ENCODE measurements at places on chromosomes 3 and 15. TPM values are rescaled to one million over a fixed set of nuclear protein-coding genes. Genes with fewer than 3 reads are reported as not detected.

The ECE2 gene
- not detected for total RNA-seq

The STAB1 gene
- total RNA-seq = 0.63 TPM

The NFKBIZ gene
- total RNA-seq = 20.2 TPM

GRCh38 chr3:137204409-137204808 lies 246.6 kb downstream of the IL20RB start:
- no peak for DNase-seq

GRCh38 chr3:73498764-73499622 lies 125.7 kb downstream of the PDZRN3 start:
- no peak for DNase-seq

DNA sequence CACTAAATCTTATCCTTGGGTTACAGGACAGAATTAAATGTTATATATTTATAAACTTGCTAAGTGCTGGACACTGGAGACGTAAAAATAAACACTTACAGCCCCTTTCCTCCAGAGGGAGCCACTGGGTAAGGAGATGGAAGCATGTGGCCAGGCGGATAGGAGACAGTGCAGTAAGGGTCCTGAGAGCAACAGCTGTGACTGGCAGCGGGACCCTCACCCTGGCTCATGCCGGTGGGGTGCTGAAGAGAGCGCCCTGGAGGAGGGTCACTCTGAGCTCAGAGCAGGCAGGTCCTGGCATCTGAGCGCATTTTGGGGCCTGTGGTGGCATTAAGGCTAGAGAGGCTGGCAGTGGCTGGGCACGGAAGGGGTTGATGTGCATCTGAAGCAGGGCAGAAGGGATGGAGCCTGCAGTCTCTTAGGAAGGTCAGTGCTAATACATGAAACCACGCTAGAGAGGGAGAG lies 16.0 kb downstream of the SEC61A1 start:
- peak; percentile 69 for DNase-seq

DNA sequence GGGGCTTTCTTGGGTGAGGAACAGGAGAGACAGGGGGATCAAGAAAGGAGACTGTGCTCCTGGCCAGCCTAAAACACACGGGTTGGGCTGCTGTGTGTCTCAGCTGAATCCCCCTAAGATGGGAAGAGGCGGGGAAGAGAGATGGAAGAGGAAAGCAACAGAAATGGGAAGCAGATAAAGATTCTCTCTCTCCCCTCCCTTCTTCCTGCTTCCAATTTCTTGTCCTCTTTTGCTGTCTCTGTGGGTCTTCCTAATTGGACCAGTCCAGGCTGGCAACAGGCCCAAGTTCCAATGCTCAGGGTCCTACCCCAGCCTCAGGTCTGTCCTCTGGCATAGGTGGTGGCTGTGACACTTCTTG lies 7.1 kb downstream of the ISLR2 start:
- DNase-seq = no peak

- DNase-seq = no peak
These were observed 108.5 kb upstream of the CMC1 start for GRCh38 chr3:28132941-28133340.

DNA sequence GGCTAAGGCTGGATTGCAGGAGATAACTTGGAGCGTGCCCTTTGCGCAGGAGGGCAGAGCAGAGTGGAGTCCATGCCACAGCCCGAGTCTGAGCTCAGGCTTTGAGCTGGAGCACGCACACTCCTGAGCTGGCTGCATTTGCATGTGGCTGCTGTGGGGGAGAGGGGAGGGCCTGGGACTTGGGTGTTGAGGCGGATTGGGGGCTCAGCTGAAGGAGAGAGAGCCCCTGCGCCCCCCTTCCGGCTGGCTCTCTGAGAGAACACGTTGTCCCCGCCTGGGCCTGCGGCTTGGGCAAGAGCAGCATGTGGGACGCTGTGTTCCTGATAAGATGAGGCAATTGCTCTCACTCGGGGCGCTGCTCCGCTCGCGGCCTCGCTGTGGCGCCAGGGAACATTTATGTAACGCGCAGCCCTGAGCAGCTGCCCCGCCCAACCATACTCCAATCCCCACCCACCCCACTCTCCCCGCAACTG lies 39.1 kb downstream of the KLF13 start:
- no peak for DNase-seq

GRCh38 chr3:129263161-129263910 lies 13.9 kb downstream of the COPG1 start:
- no peak for DNase-seq
